Ovary (tissue), 10 donors: ENCODE measurements at places on chromosomes 6 and 20. TPM values are rescaled to one million over a fixed set of nuclear protein-coding genes. Genes with fewer than 3 reads are reported as not detected.

TRIM15 gene
- not detected for total RNA-seq

TLDC2 gene
- 0.95 TPM for total RNA-seq

GRCh38 chr6:11025921-11026635, 18.0 kb downstream of the ELOVL2 start:
- no peaks in the 10 kb centered on the region for H3K27me3 ChIP-seq
- no peaks in the 10 kb centered on the region for H3K36me3 ChIP-seq
- DNase-seq = no peak
- no peak overlapping the region for H3K27ac ChIP-seq
- no peaks in the 10 kb centered on the region for H3K4me1 ChIP-seq

DNA sequence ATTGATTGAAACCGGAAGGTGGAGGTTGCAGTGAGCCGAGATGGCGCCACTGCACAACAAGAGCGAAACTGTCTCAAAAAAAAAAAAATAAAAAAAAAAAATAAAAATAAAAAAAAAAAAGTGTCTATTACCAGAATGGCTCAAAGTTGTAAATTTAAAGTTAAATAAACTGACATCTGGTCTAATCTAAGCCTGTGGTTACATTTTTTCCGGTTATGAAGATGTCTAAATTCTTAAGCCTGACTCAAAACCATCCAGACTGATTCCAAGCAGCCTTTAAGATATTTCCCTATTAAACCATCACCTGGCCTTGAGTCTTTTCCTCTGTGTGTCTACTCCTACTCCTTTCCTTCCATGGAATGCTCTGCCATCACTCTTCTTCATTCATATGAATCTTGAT, 371.7 kb upstream of the RUNX2 start:
- H3K36me3 ChIP-seq = no peaks in the 10 kb centered on the region
- no peak for DNase-seq
- H3K27me3 ChIP-seq = no peaks in the 10 kb centered on the region
- no peak overlapping the region for H3K4me3 ChIP-seq

WFDC5 gene
- not detected for total RNA-seq

CAP2 gene
- 5.7 TPM for total RNA-seq

GRCh38 chr6:52019092-52019491, 68.3 kb downstream of the PKHD1 start:
- H3K4me1 ChIP-seq = no peaks in the 10 kb centered on the region
- no peak overlapping the region for H3K4me3 ChIP-seq
- no peak for DNase-seq
- H3K36me3 ChIP-seq = no peaks in the 10 kb centered on the region

HNF4A gene
- total RNA-seq = 0.15 TPM

DNA sequence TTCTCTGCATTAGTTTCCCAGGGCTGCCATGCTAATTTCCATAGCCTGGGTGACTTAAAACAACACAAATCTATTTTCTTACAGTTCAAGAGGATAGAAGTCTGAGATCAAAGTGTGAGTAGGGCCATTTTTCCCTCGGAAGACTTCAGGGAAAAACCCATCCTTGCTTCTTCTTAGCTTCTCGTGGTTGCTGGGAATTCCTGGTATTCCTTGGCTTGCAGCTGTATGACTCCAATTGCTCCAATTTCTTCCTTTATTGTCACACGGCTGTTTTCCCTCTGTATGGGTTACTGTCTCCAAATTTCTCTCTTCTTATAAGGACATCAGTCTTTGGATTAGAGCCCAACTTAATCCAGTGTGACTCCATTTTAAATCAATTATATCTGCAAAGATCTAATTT, 128.4 kb upstream of the JAG1 start:
- H3K4me3 ChIP-seq = no peak overlapping the region
- no peaks in the 10 kb centered on the region for H3K27me3 ChIP-seq
- no peaks in the 10 kb centered on the region for H3K36me3 ChIP-seq

MYCT1 gene
- total RNA-seq = 3.6 TPM

ISM1 gene
- 0.30 TPM for total RNA-seq

DNA sequence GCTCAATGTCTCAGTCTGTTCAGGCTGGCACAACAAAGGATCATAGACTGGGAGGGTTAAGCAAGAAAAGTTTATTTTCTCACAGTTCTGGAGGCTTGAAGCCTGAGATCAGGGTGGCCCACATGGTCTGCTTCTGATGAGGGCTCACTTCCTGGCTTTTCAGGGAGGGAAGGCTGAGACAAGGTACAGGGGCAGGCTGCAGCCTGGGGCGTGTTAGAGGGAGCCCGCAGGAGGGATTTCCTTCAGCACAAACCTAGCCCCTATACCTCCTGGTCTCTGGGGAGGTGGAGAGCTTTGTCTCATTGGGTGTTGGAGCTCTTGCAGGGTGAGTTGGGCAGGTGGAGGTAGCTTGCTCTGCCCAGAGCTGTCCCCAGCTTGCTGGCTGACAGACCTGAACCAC, 81.1 kb upstream of the GPR6 start:
- DNase-seq = no peak
- H3K4me3 ChIP-seq = no peak overlapping the region
- H3K4me1 ChIP-seq = no peaks in the 10 kb centered on the region
- H3K36me3 ChIP-seq = no peaks in the 10 kb centered on the region

ULBP3 gene
- 2.4 TPM for total RNA-seq

PRR18 gene
- not detected for total RNA-seq

- H3K27me3 ChIP-seq = no peaks in the 10 kb centered on the region
- H3K4me3 ChIP-seq = no peak overlapping the region
- H3K4me1 ChIP-seq = no peaks in the 10 kb centered on the region
- no peak for DNase-seq
- no peak overlapping the region for H3K27ac ChIP-seq
- H3K36me3 ChIP-seq = no peaks in the 10 kb centered on the region
These were observed 25.6 kb downstream of the GFOD1 start for GRCh38 chr6:13461805-13462204.

PLA2G7 gene
- 3.6 TPM for total RNA-seq

LPA gene
- 0.60 TPM for total RNA-seq

DNA sequence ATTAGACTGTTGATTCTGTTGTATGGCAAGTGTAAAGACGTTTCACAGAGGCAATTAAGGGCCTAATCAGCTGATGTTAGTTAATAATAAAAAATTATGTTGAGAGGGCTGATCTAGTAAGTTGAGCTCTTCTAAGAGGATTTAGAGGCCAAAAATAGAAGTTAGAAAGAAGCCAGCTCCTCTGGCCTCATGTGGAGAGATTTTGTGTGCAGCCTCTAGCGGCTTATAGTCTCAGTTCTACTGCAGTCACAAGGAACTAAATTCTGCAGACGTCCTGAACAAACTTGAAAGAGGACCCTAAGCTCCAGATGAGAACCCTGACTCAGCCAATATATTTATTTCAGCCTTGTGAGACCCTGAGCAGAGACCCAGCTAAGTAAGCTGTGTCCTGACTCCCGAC, 498.6 kb downstream of the BTBD3 start:
- no peak for DNase-seq
- H3K4me1 ChIP-seq = peaks cover 2% of the 10 kb centered on the region
- no peak overlapping the region for H3K4me3 ChIP-seq
- H3K27me3 ChIP-seq = no peaks in the 10 kb centered on the region
- no peak overlapping the region for H3K27ac ChIP-seq

DNA sequence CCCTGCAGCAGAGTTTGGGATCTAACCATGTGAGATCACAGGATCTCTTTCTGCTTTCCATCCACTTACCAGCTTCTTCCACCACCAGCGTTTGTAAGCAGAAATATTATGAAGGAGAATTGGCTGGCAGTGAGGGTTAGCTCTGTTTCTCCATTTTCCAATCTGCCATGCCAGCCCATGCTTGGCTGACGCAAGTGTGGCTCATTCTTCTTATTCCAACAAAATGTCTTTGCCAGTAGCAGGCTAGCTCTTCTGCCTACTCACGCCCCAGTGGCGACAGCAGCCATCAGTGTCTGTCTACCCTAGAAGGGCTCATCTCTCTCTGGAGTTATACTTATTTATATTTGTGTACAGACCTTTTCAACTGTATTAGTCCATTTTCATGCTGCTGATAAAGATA, 286.2 kb downstream of the FARS2 start:
- H3K4me1 ChIP-seq = no peaks in the 10 kb centered on the region
- DNase-seq = no peak
- H3K27me3 ChIP-seq = no peaks in the 10 kb centered on the region
- no peaks in the 10 kb centered on the region for H3K36me3 ChIP-seq
- no peak overlapping the region for H3K27ac ChIP-seq
- H3K4me3 ChIP-seq = no peak overlapping the region

RSPH4A gene
- total RNA-seq = 17.9 TPM

- no peak overlapping the region for H3K4me3 ChIP-seq
- peaks cover 3% of the 10 kb centered on the region for H3K4me1 ChIP-seq
- H3K27ac ChIP-seq = no peak overlapping the region
- no peaks in the 10 kb centered on the region for H3K27me3 ChIP-seq
- DNase-seq = peak; percentile 80
These were observed 145.7 kb downstream of the BTBD9 start for GRCh38 chr6:38493931-38494547.
